Activated CD8-positive, alpha-beta memory T cell treated with anti-CD3 and anti-CD28 coated beads for 36 hours (primary cell): ENCODE measurements at places on chromosomes 1 and 21. TPM values are rescaled to one million over a fixed set of nuclear protein-coding genes. Genes with fewer than 3 reads are reported as not detected.

The ACTN2 gene
- not detected for total RNA-seq

The MYOM3 gene
- total RNA-seq: not detected

The CDC14A gene
- 18.4 TPM for total RNA-seq

The TMEM167B gene
- total RNA-seq: 29.0 TPM

The LRRC40 gene
- total RNA-seq: 21.4 TPM

The TMPRSS15 gene
- total RNA-seq: not detected

The IL24 gene
- total RNA-seq: 1.3 TPM

The C1orf115 gene
- 0.13 TPM for total RNA-seq
